Glomerular endothelial cell (primary cell): ENCODE measurements at places on chromosomes 1 and 21. TPM values are rescaled to one million over a fixed set of nuclear protein-coding genes. Genes with fewer than 3 reads are reported as not detected.

DNA sequence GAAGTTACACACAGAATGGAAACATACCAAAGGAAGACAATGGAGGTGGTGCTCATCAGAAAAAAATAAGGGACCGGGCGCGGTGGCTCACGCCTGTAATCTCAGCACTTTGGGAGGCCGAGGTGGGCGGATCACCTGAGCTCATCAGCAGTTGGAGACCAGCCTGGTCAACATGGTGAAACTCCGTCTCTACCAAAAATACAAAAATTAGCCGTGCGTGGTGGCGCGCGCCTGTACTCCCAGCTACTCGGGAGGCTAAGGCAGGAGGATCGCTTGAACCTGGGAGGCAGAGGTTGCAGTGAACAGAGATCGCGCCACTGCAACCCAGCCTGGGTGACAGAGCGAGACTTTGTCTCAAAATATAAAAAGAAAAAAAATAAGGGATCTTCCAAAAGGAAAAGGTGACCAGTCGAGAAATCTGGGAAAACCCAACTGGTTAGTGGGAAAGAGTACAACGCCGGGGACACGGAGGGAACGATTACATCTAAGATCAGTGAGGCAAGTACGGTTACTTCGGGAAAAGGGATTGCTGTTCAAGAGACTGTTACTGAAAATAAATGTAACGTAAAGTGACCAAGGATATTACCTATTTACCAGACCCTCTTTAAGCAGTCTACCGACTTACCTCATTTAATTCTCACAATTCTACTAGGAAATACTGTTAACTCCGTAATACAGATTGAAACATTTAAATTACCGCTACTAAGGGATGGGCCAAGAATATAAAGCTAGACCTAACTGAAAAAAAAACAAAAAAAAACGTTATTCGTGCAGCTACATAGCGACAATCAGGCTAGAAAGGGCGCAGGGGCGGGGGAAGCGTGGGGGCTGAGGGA lies 822 bp downstream of the CCT3 start:
- no peak for DNase-seq

DNA sequence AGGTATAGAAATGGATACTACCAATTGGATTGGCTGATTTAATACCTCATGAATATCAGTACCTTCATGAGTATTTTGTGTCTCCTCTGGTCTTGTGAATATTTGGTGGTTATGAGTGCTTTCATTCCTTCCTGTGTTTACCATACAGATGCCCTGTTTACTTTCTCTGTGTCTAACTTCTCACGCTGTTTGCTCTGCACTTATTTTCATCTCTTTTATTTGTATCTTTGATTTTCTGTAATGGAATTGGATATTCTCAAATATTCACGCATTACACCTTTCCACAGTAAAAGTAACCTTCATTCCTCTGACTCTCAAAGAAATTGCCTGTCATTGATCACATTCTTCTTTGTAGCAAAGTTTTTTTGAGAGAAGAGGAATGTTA lies 16.8 kb downstream of the CNST start:
- DNase-seq: no peak

GRCh38 chr1:18313523-18313922 lies 167.2 kb upstream of the KLHDC7A start:
- DNase-seq: no peak

- DNase-seq: no peak
Measured at GRCh38 chr21:44955141-44955797, 15.4 kb downstream of the SLX9 start.

DNA sequence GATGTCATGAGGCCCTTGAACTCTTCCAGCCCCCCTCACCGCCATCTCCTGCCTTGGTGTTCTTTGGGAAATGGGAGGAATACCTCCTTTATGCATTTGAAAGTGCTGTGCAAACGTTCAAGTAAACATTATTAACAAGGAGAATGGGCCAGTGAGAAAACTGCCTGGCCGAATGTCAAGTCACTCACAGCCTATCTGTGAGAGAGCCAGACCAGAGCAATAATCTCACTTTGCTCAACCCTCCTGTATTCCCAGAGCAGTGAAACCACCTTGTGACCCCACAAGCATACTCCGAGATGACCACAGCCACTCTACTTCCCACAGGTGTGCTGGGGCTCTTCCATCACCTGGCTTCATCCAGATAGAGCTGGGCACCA lies 5.2 kb downstream of the TAL1 start:
- DNase-seq: no peak

DNA sequence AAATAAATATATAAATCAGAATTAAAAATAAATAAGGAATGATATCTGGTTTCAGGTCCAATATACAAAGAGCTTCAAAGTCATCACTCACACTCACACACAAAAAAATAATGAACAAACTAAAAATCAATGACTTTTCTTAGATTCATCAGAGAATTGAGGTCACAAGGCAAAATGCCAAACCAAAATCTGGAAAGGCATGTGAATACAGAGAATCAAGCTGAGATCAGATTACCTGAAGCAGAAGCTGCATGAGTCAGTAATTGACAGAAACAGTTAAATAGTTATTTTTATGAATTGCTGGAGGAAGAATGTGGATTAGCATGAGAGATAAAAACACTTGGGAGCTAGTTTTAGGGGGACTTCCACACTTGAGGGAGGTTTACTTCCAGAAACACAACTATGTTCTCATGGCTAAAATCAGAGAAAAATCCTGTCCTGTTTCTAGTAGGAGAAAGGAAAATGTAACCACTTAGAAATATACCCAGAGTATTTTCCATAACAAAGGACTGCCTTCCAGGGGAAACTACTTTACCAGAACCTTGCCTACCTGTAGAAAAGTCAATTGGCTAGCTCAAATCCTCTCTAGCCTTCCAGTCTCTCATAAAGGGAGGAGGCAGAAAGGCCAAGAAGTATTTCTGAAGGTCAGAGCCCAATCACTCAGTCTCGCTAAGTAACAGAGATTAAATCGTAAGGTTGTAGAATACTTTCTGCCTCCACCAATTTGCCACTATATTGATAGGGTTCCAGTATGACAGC lies 536.6 kb upstream of the NR5A2 start:
- DNase-seq: no peak

DNA sequence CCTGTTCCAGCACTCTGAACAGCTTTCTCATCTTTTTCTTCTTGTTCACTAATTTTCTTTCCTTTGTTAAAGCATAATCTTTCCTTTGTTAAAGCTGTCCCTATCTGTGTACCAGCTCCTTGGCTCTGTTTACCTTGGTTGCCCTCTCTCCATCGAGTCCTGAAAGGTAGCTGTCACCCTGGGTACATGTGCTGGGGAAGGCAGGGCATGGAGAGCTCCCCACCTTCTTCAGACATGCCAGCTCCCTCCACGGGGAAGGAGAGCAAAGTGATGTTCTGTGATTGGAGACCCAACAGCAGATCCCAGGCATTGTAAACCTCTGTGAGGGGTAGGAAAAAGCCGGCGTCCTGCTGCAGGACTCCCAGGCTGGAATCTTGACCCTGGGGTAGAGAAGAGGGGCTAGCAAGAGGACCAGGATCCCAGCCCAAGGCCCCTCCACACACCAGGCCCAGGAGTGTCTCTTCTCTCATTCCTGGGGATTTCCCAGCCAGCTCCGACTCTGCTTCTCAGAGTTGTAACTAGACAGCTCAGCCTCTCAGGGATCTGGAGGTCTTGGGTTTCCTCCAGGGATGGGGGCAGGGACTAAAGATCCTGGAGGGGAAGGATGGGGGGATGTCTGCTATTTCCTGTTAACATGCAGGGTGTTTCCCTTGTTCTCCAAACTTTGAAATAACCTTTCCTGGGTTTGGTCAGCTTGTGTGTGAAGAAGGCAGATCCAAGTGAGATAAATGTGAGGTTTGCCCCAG lies 34.4 kb downstream of the TMCC2 start:
- DNase-seq: no peak

DNA sequence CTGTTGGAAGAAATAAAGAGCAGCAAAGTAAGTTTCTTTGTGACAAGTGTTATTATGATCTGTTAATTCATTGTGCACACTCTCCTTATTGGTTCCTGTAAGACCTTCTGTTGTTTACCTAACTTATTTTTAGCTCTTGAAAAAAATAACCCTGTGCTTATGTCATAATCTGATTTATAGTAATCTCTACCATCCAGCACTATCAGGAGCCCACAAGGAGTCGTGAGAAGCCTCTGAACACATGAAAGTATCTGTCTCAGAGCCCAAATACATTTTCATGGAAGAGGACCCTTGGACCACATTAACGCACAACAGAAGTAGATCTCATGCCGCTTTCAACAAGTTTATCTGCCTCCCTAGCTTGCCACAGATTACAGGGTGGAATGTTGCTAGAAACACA lies 45.8 kb downstream of the CENPF start:
- DNase-seq: no peak

GRCh38 chr1:30764396-30764795 lies 6.8 kb upstream of the LAPTM5 start:
- no peak for DNase-seq

- no peak for DNase-seq
Measured at GRCh38 chr21:45867041-45867666, 114.4 kb upstream of the COL6A1 start.

DNA sequence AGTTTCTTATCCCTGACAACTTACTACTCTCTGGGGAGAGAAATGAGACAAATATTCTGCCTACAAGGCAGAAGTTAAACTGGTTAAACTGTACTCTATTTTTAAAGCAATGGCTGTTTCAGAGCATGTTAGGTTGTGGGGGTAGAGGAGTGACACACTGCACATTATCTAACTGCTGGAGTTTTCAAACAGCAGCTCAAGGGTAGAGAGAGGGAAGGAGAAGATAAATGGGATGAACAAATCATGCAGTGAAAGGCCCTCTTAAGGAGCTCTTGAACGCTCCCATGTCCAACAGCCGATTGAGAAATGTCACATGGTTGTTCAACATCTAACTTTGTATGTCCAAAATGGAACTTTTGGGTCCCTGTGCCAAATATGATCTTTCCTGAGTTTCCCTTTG lies 14.0 kb upstream of the IFI44L start:
- DNase-seq: no peak

DNA sequence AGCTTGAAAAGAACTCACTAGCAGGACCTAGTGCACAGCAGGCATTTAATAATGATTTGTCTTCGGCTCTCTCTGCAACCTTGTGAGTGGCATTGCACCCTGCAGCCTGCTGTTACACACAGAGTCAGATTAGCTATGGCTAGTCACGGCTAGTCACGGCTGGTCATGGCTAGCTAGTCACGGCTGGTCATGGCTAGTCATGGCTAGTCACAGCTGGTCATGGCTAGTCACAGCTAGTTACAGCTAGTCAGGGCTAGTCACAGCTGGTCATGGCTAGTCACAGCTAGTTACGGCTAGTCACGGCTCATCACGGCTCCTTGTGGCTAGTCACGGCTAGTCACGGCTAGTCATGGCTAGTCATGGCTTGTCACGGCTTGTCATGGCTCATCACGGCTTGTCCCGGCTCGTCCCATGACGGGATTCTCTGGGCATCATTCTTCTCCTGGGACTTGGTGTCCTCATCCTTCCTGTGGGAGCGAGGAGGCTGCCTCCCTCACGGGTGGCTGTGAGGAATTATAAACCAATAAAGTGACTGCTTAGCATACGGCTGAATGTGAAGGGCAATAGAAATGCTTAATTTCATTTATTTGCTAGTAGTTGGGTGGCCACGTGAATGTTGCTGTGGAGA lies 12.5 kb upstream of the KIF26B start:
- DNase-seq: no peak

GRCh38 chr1:92931691-92932090 lies 29.6 kb downstream of the DIPK1A start:
- no peak for DNase-seq

GRCh38 chr1:76705560-76705959 lies 161.7 kb upstream of the ST6GALNAC5 start:
- no peak for DNase-seq

DNA sequence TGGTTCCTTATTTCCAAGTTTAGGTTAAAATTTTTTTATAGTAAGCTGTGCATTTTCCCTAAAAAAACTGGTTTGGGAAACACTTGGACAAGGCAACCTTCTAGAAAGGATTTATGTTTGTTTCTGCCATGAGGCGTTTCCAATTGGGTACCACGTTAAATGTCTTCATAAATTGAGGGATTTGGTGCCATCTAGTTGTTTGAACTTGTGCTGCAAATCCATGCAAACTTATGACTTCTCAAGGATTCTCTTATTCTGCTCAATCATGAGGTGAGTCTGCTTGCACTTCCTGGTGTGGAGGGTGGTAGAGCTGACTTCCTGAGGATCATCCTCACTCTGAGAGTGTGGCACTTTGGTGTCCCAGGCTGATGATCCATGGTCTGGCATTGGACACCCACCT lies 123.3 kb downstream of the PCNX2 start:
- DNase-seq: peak; percentile 42

DNA sequence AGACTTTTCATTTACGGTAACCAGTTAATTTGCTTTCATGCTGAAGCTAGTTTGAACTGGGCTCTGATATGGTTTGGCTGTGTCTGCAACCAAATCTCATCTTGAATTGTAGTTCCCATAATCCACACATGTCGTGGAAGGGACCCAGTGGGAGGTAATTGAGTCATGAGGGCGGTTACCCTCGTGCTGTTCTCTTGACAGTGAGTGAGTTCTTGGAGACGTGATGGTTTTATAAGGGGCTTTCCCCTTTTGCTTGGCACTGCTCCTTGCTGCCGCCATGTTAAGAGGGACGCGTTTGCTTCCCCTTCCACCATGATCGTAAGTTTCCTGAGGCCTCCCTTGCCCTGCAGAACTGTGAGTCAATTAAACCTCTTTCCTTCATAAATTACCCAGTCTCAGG lies 10.3 kb upstream of the FHAD1 start:
- no peak for DNase-seq

GRCh38 chr1:21592086-21592865 lies 76.9 kb downstream of the RAP1GAP start:
- DNase-seq: no peak

GRCh38 chr1:25022361-25023189 lies 92.5 kb upstream of the RUNX3 start:
- DNase-seq: no peak

GRCh38 chr1:157993147-157993917 lies at the start of gene KIRREL1:
TSS of gene KIRREL1 (plus strand) at chr1:157993645. CDS start at chr1:157993677, 32 bp downstream.
- no peak for DNase-seq

DNA sequence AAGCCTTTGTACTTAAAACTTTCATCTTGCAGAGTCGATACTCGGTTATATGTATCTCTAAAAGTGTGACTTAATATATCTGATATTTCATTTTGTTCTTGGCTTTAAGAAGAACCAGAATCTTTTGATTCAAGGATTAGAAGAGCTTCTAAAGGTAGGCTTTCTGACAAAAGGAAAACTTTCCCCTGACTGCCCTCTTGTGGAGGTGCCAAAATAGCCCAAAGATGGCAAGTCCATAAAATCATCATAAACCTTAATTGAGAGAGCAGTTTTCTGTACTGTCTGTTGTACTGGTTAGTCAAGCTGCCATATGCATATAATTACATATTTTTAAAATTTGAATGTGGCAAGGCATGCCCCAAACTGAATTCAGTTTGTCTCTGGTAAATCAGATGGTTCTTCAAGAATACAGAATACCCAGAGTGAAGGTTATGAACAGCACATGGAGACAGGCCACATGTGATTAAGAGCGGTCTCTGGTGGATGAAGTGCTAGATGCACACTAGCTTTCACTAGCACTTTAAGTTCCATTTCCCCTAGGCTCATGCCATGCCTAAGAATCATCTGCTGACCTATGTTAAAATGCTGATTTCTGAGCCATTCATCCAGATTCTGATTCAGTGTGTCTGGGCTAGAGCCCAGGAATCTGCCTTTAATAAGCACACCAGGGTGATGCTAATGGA lies 27.7 kb upstream of the ELAVL4 start:
- no peak for DNase-seq

PRKCZ gene
- 2.3 and 4.0 TPM in 2 replicates for total RNA-seq

RXFP4 gene
- not detected in 2 replicates for total RNA-seq

PRDM16 gene
- 0.12 TPM in 1 of 2 replicates, not detected in the other for total RNA-seq

FMO2 gene
- total RNA-seq: not detected in 2 replicates

CYP4A22 gene
- not detected in 2 replicates for total RNA-seq

RHCE gene
- total RNA-seq: 0.41 TPM in 1 of 2 replicates, not detected in the other

UTS2 gene
- not detected in 2 replicates for total RNA-seq
